Activated CD4-positive, alpha-beta T cell treated with anti-CD3 and anti-CD28 coated beads, Interleukin-2, Interleukin-6, amounts not matched to agents 100 ng/mL and 50 ng/mL, durations not matched to agents 16 hours and 8 hours (primary cell): ENCODE measurements at places on chromosomes 11 and 22.

DNA sequence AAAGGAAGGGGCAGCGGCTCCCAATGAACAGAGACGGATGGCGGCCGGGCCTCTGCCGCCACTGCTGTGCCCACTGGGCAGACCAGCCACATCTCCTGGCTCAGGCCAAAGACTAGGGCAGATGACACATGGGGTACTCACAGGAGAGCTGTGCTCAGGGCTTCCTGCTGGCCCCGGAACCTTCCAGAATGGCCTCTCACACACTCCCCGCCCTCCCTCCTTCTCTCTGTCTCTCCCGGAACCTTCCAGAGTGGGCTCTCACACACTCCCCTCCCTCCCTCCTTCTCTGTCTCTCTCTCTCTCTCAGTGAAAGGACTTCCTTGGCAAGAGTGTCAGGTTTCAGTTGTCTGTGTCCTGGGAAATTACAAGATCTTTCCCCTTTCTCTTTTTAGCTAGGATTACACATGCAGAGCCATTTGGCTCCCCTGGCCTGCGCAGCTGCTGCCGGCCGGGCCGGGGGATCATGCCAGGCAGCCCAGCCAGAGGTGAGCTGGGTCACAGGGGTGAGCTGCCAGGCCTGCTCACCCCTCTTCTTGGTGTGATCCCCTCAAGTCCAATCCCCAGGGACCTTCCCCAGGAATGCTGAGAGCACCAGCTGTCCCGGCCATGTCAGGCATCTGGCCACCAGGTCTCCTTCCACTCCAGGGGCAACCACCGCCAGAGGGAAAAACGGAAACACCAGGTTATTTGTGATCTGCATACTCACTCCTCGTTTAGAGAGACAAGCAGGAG lies 45.3 kb upstream of the ADA2 start:
- no peak for DNase-seq

- DNase-seq: no peak
Observed at GRCh38 chr22:45155050-45155840, 8.5 kb upstream of the NUP50 start.

- no peak for DNase-seq
Observed at GRCh38 chr22:23083315-23084021, 13.1 kb downstream of the GNAZ start.

- no peak for DNase-seq
Observed at GRCh38 chr11:19073454-19074415, 13.2 kb upstream of the MRGPRX2 start.

GRCh38 chr22:41564563-41564962 lies 3.8 kb downstream of the CSDC2 start:
- no peak for DNase-seq

GRCh38 chr11:74926304-74927030 lies 22.4 kb downstream of the XRRA1 start:
- DNase-seq: peak; percentile 64

- DNase-seq: no peak
Observed at GRCh38 chr11:111308140-111308539, 9.8 kb downstream of the POU2AF3 start.
